IPS DF 19.7 (cell line): ENCODE measurements at places on chromosomes 6 and 20.

DNA sequence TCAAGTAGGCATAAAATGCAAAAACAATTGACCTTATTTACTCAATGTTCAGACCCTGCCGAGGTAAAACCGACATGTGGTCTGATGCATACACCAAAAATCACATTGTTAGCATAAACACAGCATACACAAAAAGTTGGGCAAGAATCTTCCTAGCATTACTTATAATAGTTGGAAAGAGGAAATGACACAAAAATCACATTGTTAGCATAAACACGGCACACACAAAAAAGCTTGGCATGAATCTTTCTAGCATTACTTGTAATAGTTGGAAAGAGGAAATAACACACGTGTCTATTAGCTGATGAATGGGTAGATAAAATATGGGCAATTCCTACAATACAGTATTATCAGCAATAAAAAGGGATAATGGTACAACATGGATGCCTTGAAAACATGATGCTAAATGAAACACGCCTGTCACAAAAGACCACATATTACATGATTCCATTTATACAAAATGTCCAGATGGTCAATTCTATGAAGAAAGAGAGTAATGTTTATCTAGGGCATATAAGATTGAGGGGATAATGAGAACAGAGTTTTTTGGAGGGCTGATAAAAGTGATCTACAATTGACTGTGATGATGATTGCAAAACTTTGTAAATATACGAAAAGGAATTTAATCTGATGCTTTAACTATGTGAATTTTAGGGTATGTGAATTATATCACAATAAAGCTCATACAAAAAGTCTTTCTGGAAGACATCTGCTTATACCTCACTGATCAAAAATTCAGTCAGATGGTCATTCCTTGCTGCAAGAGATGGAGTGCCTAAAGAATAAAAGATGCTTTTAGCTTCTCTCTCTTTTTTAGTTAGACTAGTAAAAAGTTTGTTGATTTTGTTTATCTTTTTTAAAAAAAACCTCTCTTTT lies 1019.5 kb upstream of the CITED2 start:
- no peak for DNase-seq

DNA sequence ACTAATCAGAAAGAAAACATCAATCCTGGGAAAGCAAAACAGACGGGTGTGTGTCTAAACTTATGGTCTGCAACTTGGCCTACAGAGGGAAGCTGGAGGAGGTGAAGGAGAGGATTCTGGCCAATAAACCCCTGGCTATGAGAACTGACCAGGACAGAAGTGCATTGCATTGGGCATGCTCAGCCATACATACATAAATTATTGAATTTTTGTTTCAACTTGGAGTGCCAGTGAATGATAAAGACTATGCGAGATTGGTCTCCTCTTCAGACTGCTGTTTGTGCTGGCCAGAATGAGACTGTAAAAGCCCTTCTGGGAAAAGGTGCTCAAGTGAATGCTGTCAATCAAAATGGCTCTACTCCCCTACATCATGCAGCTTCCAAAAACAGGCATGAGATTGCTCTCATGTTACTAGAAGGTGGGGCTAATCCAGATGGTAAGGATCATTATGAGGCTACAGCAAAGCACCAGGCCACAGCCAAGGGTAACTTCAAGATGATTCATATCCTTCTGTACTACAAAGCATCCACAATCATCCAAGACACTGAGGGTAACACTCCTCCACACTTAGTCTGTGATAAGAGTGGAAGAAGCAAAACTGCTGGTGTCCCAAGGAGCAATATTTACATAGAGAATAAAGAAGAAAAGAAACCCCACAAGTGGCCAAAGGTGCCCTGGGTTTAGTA lies 17.4 kb downstream of the ADNP start:
- DNase-seq, result no peak

DNA sequence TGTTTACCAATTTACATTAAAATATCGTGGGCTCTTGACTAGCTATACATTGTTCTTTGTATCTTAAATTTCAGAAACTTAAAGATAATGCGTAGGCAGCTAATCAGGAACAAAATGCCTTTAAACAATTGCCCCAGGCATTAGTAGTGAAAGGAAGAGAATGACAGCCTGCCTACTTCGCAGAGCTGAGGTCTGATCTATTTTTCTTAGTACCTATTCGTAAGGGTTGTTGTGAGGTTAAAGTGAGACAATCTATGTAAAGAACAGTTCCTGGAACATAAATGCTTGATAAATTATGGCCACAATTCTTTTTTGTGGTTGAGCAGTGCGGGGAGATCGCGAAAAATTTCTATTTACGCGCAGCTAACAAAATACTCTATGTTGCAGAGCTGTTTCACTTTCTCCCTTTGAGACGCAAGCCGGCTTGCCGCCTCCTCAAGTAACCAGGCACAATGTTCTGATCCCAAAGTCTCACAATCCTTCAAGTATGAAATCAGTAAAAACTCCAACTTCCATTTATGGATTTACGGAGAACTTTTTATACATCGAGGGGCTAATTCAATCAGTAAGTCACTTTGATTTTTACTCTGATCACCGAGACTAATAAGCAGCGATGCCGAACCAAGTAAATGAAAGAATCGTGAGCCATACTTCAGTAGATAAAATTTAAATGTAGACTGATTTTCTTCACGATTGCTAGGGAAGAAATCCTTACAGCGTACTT lies 878 bp upstream of the PNRC1 start:
- no peak for DNase-seq

GRCh38 chr20:38973107-38973506 lies 11.0 kb downstream of the DHX35 start:
- no peak for DNase-seq

- no peak for DNase-seq
Measured at GRCh38 chr6:20058912-20059311, 153.4 kb downstream of the MBOAT1 start.

DNA sequence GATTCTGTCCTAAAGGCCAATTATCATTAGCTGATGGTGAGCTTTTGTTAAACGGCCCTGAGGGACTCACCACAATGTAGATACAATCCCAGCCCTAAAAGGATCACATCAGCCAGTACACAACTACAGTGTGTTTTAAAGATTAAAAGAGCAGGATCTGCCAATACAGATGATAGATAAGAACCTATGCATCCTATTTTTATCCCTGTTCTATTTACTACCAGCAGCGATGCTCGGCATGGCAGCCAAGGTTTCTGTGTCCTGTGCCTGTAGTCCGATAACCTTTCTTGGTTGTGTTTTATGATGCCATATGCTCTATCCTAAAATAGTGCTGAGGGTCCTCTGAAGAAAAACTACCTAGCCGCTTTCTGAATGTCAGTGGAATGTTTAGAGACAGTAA lies 289.4 kb downstream of the PHACTR1 start:
- no peak for DNase-seq

- no peak for DNase-seq
Measured at GRCh38 chr20:35697696-35698297, 1.4 kb downstream of the NFS1 start.

- DNase-seq, result no peak
Measured at GRCh38 chr6:43052842-43053544, 658 bp downstream of the CUL7 start.

GRCh38 chr20:47350181-47350550 lies 6.3 kb downstream of the ZMYND8 start:
- no peak for DNase-seq

- no peak for DNase-seq
Measured at GRCh38 chr6:149337320-149337719, 19.8 kb downstream of the TAB2 start.

GRCh38 chr20:62211769-62212288 lies 8.2 kb downstream of the HRH3 start:
- no peak for DNase-seq

DNA sequence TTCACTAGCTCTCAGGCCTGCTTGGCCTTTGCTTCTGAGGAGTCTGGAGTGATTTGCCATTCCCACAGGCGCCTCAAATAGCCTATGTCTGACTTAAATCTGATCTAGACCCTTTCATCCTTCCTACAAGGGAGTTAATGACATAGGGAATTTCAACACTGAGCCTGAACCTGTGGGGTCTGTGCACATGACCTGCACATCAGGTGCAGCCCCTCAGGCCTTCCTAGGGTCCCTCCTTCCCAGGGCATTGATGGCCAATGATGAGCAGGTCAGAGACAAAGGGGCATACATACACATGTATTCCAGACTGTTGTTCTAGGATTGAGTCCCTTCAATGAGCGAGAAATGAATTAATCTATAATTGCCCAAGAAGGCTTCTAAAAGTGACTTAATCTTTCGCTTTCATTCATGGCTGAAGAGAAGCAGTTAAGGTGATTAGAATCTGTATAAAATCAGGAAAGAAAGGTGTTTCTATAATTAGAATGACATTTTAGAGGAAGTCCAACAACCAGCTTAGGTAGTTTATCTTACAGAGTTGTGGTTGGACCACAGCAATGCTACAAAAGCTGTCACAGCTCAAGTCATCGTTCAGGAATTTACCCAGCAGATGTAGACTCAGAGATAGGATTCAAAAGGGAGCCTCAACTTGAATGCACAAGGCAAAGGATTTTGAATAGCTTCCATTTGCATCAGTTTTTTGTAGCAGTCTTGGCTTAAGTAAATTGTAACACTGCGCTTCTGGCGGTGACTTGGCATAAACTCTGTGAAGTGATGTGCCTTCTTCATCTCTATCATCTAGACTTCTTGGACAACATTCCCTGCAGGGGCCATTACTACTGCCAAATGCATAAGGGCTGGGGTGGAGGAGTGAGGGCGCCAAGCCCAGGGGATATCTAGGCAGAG lies 27.0 kb upstream of the TBC1D7 start:
- no peak for DNase-seq

DNA sequence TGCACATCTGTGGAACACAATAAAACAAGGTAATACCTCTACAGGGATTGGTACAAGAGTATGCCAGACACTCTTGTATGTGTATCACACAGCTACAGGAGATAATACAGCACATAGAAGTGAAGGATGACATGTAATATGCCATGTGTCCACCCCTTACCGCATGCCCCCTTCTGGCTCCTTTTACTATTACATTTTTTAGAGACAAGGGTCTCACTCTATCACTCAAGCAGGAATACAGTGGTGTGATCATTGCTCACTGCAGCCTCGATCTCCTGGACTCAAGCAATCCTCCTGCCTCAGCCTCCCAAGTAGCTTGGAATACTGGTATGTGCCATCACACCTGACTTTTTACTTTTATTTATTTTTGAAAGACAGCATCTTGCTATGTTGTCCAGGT lies 4.2 kb upstream of the NCR3 start:
- no peak for DNase-seq

- DNase-seq, result no peak
Measured at GRCh38 chr20:22490287-22491193, 93.8 kb downstream of the FOXA2 start.

- no peak for DNase-seq
Measured at GRCh38 chr6:124723671-124724070, 238.6 kb upstream of the RNF217 start.

GRCh38 chr20:2922957-2923356 lies 49.7 kb downstream of the PTPRA start:
- DNase-seq, result no peak

DNA sequence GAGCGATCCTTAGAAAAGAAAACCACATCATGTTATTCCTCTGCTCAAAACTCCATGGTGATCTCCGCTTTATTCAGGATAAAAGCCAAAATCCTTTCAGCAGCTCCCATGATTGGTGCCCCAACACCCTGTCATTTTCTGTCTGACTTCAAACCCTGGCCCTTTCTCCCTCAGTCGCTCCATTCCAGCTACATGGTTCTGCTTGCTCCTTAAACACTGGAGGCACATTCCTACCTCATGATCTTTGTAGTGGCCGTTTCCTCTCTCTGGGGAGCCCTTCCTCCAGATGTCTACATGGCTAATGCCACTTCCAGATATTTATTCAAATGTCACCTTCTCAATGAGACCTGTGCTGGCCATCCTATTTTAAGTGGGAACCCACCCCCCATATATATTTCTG lies 100.8 kb downstream of the CAP2 start:
- no peak for DNase-seq

GRCh38 chr6:87481931-87482330 lies 9.2 kb downstream of the SLC35A1 start:
- no peak for DNase-seq

GRCh38 chr6:129432738-129433137 lies 277.2 kb downstream of the ARHGAP18 start:
- peak; percentile 5 for DNase-seq

GRCh38 chr6:402901-403658 lies 11.5 kb downstream of the IRF4 start:
- no peak for DNase-seq

DNA sequence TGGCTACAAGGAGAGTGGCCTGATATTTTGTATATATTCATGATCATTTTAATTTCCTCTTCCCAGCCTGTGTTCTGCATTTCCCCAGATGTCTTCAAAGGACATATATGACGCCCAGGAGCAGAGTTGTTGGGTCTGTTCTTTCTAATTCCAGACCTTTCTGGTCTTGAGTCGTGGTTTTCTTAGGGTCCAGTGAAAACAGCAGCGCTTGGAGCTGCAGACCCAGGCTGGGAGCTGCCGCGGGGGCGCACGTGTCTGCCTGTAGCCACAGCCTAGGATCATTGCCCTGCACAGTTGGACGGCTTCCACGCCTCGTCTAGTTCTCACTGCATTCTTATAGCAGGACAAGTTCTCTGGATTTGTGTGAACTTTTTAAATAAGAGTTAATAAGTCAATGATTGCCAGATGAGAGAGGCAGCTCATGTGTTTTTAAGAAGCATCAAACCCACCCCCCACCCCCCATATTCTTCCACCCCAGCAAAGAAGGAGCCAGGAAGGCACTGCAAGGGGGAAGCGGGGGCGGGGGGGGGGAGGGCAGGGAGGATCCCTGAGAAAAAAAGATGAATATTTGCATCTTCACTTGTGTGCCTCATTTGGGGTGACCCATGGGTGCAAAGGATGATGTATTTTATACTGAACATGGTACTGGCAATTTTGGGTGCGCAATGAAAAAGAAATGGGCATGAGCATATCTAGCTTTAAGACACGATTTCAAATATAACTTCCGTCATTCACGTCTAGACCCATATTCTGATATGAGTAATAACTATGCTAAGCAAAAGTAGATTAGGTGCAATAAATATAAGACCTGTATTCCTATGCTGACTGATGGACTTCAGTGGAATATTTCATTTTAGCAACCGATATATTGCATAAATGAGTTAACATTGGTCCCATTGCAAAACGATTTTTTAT lies 160.0 kb downstream of the TBXT start:
- DNase-seq, result no peak

GRCh38 chr20:35171753-35172433 lies at the start of gene PROCR:
Gene PROCR, plus strand, starts transcription at chr20:35172072. Its CDS starts 83 bp downstream, at chr20:35172155.
- peak; percentile 61 for DNase-seq

DNA sequence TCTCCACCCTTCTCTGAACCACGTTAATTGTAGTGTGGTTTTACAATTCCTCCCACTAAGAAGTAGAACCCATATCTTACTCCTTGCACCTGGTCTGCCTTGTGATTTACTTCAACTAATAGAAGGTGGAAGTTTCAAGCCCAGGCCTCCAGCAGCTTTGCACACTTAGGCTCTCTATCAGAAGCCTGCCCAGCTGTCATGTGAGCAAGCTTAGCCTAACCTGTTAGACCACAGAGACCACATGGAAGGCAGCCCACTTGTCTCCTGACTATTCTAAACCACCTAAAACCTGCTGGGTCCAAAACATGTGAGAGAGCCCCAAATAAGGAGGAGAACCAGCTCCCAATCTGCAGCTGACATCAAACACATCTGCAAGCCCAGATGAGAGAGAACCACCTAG lies 127.6 kb upstream of the BTBD3 start:
- no peak for DNase-seq

- DNase-seq, result no peak
Measured at GRCh38 chr20:38608188-38608587, 6.6 kb downstream of the ARHGAP40 start.

GRCh38 chr6:20802596-20802995 lies 268.3 kb downstream of the CDKAL1 start:
- no peak for DNase-seq

GRCh38 chr20:50980851-50981713 lies 22.5 kb downstream of the MOCS3 start:
- no peak for DNase-seq
